ENCODE measurements at places on chromosomes 16 and 17.
A peak's percentile ranks its signal among the peaks of the same experiment; 100 is the strongest.

DNA sequence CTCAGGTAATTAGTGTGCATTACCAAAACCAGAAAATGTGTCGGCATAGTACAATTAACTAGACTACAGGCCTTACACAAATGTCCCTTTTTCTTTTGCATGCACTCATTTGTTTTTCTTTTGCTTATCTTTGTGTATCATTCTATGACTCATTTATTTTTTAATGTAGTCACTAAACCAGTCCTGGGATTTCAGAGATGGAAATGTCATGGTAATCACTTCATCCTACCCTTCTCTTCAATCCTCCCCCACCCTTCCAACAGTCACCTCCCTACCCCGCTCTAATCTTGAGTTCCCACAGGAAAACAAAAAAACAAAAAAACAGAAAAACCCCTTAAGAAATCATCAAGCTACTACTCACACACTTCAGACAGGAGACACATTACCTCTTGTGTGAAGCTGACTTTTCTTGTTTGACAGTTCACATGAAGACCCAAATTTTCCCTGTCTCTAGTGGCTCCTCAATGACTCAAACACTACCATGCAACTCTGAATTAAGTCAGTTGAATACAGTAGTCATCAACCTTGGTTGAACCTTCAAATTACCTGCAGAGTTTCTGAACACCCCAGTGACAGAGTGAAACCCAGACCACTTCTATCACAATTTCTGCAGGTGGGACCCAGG, 242.4 kb upstream of the SALL1 start:
- DNase-seq = no peak

- DNase-seq = no peak
These were observed 15.0 kb downstream of the ABCC12 start for GRCh38 chr16:48140821-48141220.

DNA sequence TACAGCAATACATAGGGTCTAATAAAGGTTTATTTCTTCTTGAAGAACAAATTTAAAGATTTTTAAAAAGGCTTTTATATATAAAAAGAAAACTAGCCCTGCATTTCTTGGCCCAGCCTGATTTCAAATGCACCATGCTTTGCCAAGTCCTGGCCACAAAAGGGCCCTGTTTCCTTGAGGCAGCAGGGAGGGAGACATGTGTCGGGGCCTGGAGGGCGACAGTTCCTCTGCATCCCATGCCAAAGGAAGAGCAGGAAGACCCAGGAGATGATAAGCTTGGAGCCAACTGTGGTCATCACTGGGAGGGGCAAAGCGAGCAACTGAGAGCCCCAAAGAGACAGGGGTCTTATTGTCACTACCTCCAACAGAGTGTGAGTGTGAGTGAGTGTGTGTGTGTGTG, 571.5 kb upstream of the PSMD7 start:
- DNase-seq = no peak

DNA sequence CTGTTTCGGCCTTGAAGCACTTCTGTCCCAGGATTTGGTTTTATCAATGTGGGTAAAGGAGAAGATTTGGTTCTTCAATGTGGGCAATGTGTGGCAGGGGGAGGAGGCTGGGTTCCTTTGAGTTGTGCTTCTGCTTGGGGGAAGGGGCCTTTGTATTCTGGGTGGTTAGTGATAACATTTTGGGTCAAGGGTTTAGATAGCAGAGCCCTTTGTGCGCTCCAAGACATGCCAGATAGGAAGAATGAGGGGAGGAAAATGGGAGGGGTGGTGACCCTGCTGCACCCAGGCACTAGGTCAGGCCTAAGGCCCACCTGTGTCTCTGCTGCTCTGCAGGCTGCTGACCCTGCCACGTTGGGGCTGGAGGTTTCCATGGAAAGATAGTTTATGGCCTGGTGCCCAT, 40.0 kb upstream of the CDC42EP4 start:
- DNase-seq = no peak

DNA sequence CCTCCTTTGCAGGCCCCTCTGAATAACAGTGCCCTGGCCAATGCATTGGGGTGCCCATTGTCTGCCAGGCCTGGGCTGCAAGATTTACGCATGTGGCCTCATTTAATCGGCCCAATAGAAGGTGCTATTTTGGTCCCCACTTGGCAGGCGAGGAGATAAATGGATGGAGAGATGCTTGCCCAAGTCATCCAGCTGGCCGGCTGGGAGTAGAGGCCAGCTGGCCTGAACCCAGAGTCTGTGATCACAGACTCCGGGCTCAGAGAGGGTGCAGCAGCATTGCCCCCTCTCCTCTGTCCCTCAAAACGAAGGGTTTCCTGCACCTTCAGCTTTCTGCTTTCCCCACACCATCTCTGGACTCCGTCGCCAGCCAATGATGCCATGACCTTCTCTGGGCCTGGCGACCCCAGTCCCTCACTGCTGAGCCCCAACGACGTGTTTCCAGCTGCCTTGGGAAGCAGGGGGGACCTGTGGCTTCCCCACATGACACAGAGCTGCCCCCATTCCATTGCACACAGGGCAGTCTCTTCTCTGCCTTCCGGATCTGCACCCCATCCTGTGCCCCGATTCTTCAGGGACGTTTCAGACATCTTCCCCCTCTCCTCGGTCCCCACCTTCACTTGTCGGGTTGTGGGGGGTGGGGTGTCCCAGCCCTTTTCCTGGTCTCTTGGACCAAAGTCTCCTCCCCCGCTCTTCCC, 3.5 kb upstream of the ADGRG1 start:
- DNase-seq = no peak

- no peak for DNase-seq
These were observed 7.8 kb downstream of the CDRT15 start for GRCh38 chr17:14228903-14229302.

DNA sequence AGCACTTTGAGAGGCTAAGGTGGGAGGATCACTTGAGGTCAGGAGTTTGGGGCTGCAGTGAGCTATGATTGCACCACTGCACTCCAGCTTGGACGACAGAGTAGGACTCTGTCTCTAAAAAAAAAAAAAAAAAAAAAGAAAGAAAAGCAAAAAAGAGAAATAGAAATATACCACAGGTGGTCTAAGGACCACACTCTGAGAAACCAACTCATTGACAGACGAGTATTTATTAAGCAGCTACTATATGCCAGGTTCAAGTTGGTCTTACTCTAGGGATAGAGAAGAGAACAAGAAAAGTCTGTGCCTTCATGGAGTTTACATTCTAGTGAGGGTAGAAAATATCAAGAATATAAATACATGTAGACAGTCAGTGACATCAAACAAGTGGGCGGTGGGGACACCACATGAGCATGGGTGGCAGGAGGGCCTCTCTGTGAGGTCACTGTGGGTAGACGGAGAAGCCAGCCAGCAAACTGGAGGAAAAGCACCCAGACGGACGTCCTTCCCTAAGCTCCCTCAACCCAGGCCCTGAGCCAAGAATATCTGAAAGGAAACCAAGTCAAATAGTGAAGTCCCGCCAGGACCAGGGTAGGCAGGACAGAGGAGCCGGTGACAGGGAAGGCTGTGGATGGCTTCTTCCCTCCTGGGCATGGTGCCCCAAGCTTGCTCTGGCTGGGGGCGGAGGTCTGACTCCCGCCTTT, 4.7 kb downstream of the CDIPT start:
- DNase-seq = no peak

GRCh38 chr17:35892091-35893035, 12.2 kb upstream of the CCL5 start:
- peak; percentile 78 for DNase-seq

DNA sequence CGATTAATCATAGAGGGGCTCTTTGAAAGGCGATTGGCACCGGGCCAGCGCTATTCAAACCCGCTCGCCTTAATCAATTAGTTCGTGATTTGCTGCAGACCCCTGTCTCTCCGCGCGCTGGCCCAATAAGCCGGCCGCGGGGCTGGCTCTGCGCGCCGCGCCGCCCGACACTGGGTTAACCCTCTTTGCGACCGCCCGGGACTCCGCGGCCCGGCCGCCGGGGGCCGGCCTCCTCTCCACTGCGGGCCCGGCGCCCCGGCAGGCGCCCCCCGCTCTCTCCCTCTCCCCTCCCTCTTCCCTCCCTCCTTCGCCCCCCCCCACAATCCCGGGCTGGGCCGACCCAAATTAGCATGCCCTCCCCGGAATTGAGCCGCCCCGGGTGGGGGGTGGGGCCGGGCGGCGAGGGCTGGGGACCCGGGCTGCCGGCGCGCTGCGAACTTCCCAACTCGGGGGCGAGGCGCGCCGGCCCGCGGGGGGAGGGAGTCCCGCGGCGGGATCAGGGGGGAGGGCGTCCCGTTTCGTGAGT, 428 bp upstream of the SALL1 start:
- no peak for DNase-seq

DNA sequence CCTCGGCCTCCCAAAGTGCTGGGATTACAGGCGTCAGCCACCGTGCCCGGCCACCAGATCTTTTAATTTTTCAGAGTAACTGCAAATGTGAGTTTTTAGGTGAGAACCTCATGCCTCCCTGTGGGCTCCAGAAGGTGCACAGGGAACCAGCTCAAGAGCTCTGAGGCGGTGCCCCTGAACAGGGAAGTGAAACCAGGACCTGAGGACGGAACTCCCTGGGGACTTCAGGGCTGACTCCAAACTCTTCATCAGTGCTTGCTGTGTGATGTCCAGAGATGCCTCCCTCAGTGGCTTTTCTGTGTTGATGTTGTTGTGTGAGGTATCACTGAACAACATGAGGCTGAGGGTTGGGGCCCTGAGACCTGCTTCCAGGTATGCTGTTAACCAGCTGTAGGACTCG, 23.8 kb downstream of the SLC12A3 start:
- DNase-seq = no peak

DNA sequence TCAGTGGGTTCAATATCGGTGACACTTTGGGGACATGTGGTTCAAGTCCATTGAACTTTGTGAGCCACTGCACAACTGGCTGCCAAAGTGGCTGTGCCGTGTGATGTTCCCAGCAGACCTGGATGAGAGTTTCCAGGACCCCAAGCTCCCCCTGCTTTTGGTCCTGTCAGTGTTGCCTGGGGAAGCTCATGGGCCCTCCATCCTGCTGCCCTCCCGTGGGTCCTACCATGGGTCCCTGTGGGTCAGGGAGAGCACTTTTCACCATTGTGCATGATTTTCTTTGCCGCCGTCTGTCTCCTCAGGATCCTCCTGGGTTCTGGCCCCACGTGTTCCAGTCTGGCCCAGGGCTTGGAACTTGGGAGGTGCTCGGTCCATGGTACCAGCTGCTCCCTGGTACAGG, 38.1 kb downstream of the LGALS9 start:
- no peak for DNase-seq

- peak; percentile 55 for DNase-seq
These were observed 1.3 kb downstream of the GSPT1 start for GRCh38 chr16:11914210-11915113.

DNA sequence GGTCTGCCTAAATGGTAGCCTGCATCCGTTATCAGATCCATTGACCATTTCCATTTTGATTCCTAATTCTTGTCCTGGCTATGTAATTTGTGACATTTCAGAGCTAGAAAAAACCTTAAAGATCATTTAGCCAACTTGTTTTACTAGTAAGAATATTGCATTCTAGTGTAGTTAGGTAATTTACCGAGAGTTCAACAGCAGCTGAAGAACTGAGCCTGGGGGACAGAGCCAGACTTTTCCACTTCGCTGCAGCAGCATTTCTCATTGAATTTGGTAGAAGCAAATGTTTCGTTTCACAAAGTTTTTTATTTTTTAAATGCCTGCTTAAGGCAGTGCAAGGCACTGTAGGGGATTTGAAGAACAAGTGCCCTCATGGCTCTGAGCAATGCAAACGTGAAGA, 59.2 kb upstream of the MARCHF10 start:
- DNase-seq = no peak

GRCh38 chr17:32486111-32486700, 587 bp upstream of the CDK5R1 start:
- peak; percentile 73 for DNase-seq

DNA sequence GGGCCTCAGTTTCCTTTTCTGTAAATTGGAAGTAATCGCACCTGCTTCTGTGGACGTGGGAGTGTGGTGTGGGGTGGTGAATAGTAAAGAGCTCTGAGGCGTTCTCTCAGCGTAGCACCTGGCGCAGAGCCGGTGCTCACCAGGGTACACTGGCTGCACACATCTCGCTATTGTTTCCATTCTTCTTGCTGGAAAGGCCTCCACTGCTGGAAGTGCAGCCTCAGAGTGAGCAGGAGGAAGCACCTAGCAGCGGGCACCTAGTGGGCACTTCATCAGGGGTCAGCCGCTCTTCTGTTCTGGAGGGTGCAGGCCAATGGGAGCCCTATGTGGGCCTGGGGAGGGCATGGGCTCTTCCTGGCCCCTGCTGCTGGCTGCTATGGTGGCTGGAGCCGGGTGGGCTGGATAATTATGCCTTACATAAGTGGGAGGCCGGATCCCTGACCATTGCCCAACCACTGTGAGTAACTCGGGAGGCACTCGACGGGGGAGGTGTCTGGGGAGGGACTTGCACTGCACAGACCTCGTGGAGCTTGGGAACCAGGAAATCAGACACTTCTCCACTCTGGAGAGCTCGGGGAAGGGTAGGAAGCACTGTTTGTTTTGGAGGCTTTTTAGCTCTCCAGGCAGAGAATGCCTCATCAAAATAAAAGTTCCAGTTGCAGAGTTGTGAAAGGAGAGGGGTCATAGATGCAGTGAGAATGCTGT, 1.7 kb downstream of the MAP2K3 start:
- DNase-seq = peak; percentile 49

GRCh38 chr16:12354296-12354833, 377.8 kb downstream of the SNX29 start:
- DNase-seq = no peak

DNA sequence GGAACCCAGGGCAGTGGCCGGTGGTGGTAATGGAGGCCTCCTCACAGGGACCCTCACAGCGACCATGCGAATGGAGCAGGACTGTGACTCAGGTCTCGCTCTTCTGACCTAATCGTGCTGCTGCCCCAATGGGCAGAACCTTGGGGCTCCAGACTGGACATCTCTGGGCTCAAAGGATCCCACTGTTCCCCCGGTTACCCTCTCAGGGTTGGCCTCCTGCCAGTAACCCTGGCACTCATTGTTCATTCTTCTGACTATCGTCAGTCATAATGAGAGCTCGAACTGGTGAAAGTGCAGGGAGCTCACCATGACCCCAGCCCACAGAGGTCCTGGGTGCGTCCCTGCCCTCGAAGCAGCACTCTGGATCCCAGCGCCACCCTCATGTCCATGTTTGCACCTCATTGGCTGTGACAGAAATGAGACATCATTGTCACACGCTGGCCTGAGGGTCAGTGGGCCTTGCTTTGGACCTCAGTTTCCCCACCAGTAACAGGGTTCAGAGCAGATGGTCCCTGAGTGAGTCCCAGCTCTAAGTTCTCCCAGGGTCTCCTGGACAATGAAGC, 4.0 kb upstream of the NPRL3 start:
- DNase-seq = no peak

DNA sequence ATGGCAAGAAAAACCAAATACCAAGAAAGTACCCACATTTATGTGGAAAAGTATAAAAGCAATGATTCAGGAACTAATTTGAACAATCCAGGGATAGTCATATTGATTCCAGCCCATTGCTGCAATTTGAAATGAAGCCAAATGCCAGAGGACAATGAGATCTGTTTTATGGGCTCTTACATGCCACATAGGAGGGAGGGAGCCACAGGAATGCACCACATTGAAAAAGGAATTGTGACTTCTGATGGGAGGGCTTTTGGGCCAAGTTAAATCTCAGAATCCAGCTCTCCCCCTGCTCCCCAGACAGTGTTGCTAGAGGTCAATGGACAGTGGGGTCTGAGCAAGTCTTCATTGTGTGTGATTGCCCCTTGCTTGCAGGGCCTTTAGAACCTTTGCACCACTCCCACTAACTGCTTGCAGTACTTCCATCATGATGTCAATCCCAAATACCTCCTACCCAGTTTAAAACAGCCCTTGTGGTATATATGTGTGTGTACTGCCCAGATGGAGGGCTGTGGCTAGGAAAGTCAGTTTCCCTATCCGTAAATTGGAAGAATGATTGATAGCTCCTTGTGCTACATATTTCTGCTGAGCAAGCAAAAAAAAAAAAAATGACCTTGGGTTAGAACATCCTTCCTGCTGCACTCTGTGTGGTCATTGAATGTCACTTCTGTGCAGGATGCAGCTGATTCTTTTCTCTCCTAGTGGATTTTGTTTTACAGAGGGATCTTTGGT, 406.8 kb downstream of the UTP18 start:
- no peak for DNase-seq
